ENCODE measurements at places on chromosomes 5 and 9.

DNA sequence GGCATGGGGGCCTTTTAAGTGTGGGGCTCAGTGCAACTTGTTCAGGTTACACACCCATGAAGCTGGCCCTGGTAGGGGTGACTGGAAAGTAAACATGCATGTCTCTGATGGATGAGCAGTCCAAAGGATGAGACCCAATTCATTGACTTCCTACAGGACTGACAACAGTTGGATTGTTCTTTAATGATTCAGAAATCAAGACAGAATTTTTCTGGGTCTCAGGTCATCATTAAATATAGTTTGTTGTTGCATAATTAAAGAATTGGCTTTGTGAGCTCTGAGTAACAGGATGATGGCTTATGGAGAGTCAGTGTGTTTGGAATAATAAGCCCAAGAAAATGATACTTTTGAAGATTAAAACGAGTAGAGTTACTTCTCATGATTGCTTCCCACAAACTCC lies 604.2 kb upstream of the CLINT1 start:
- no peaks in the 10 kb centered on the region for H3K36me3 ChIP-seq
- H3K4me1 ChIP-seq = no peaks in the 10 kb centered on the region
- DNase-seq = no peak

- no peaks in the 10 kb centered on the region for H3K36me3 ChIP-seq
- H3K4me3 ChIP-seq = no peak overlapping the region
- no peak for DNase-seq
- no peak overlapping the region for H3K27ac ChIP-seq
- no peaks in the 10 kb centered on the region for H3K27me3 ChIP-seq
Observed at GRCh38 chr5:59560553-59560952, 333.0 kb downstream of the PDE4D start.

- H3K27me3 ChIP-seq = peaks cover 53% of the 10 kb centered on the region
- H3K36me3 ChIP-seq = no peaks in the 10 kb centered on the region
- no peak overlapping the region for H3K4me3 ChIP-seq
- H3K27ac ChIP-seq = no peak overlapping the region
- no peak for DNase-seq
- no peaks in the 10 kb centered on the region for H3K4me1 ChIP-seq
Observed at GRCh38 chr9:126113176-126113575, 213.5 kb upstream of the MVB12B start.

- no peak overlapping the region for H3K4me3 ChIP-seq
- no peak overlapping the region for H3K27ac ChIP-seq
- H3K36me3 ChIP-seq = peaks cover 62% of the 10 kb centered on the region
Observed at GRCh38 chr5:154301726-154302125, 111.2 kb downstream of the GALNT10 start.

DNA sequence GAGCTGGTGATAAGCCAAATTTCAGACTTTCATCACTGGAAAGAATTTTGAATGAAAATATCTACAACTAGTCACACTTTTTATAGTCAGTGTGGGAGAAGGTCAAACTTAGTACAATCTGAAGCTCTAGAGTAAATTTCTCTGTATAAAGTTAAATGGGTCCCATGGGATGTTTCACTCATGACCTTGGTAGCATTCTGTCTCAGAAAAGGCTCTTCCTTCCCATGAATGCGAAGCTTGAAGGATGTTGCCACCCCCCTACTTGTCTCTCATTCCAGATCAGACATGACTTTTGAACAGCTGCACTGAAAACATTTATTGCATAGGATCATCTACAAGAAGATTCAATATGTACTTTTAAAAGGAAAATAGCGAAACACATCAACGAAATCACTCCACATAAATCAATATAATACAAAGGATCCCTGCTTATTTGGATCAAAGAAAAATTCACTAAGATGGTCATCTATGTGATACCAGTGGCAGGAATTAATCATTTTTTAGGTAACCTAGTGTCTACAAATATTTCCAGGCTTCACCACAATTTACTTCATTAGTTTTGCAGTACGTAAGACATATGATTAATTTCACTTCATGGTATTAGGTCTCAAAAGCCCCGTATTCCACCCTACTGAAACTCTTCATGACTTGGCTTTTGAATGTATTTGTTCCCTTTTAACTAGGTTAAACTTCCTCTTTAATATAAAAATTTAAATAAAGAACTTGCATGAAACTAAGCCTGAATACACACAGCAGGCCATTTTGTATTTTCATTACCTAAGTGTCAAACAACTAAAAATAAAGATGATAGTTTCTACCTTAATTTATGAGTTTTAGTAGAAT lies 4.4 kb downstream of the ST8SIA4 start:
- peaks cover 28% of the 10 kb centered on the region for H3K27me3 ChIP-seq
- no peak overlapping the region for H3K27ac ChIP-seq
- no peak for DNase-seq
- no peak overlapping the region for H3K4me3 ChIP-seq
- peaks cover 34% of the 10 kb centered on the region for H3K4me1 ChIP-seq

DNA sequence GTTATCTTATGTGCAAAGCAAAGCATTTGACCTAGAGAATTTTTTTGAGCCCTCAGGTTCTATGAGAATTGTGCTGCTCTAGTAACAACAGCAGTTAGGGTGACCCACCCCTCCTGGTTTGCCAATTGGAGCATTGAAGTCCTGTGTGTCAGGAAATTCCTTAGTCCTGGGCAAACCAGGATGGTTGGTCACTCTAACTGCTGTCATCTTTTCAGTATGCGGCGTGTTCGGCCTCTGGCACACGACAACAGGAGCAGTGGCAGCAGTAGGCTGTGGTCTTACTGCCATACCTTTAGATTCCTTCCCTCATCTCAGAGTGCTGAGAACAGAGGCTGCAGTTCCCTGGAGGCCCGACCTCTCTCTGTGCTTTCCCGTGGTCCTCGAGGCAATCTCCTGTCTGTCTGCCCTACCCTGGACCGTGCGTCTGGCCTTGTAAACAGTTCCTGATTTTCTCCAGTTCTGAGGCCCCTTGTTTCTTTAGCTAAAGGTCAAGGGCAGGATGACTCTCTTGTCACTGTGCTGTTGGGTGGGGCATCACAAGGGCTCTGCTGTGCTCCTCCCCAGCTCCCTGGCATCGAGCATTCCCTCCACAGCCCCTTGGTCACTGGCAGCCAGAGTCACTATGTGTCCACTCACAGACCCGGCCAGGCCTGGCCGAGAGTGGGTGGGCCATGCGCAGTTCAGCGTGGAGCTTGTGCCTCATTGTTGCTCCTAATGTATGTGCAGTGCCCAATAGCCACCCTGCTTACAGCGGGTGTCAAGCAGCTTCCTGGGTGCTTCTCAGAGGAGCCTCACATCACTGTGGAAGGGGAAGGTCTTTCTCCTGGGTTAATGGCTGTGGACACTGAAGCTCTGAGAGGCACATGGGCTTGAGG lies 18.5 kb upstream of the COL15A1 start:
- no peaks in the 10 kb centered on the region for H3K36me3 ChIP-seq
- H3K4me3 ChIP-seq = no peak overlapping the region
- no peak for DNase-seq
- peaks cover 23% of the 10 kb centered on the region for H3K4me1 ChIP-seq
- peaks cover 6% of the 10 kb centered on the region for H3K27me3 ChIP-seq
- no peak overlapping the region for H3K27ac ChIP-seq

GRCh38 chr5:132839426-132840301 lies 9.2 kb upstream of the SHROOM1 start:
- H3K27ac ChIP-seq = no peak overlapping the region
- no peak overlapping the region for H3K4me3 ChIP-seq
- no peaks in the 10 kb centered on the region for H3K36me3 ChIP-seq
- H3K4me1 ChIP-seq = peaks cover 33% of the 10 kb centered on the region
- DNase-seq = no peak

DNA sequence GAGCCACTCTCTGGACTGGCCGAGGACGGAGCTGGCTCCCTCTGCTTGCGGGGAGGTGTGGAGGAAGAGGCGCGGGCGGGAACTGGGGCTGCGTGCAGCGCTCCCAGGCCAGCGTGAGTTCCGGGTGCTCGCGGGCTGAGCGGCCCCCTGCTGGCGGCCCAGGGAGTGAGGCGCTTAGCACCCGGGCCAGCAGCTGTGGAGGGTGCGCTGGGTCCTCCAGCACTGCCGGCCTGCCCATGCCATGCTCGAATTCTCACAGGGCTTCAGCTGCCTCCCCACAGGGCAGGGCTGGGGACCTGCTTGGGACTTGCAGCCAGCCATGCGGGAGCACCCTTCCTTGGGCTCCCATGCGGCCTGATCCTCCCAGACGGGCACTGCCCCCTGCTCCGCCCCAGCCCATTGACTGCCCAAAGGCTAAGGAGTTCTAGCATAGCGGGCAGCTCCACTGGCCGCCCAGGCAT lies 416.9 kb downstream of the MRPS30 start:
- no peaks in the 10 kb centered on the region for H3K27me3 ChIP-seq
- H3K27ac ChIP-seq = no peak overlapping the region
- H3K4me1 ChIP-seq = no peaks in the 10 kb centered on the region
- H3K4me3 ChIP-seq = no peak overlapping the region

DNA sequence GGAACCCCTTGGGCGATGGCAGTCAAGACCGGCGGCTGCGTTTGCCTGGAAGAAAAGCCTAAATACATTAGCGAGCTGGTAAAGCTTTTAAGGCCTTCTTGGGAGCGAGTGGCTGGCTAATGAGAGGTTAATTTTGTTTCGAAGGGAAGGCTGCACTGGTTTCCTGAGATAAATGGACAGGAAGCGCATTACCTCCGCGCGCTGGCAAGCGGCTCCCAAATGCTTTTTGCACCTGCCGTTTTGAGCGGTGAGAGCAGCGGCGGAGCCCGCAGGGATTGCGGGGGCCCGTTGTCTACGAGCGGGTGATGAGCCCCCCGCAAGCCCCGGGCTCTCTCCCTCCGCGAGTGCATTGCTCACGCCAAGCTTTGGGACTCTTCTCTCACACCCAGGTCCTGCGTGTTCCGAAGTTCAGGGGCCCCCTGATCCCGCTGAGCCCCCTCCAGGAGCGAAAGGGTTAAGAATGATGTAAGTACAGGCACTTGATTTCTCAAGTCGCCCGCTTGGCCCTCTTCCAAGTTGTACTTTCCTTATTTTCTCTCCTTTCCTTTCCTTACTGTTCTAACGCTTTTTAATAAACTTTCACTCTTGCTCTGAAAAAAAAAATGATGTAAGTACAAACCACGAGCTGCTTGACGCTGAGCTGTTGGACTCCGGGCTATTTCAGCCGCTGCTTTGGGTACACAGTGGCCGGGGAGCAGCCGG lies 3.1 kb upstream of the RGMB start:
- H3K4me3 ChIP-seq = peak overlapping the region; percentile 91
- H3K27me3 ChIP-seq = peaks cover 17% of the 10 kb centered on the region
- H3K36me3 ChIP-seq = no peaks in the 10 kb centered on the region
- DNase-seq = peak; percentile 30
- no peak overlapping the region for H3K27ac ChIP-seq
- peaks cover 59% of the 10 kb centered on the region for H3K4me1 ChIP-seq

GRCh38 chr5:1343931-1344901 lies 683 bp downstream of the CLPTM1L start:
- DNase-seq = peak; percentile 25
- peak overlapping the region; percentile 59 for H3K27ac ChIP-seq
- H3K27me3 ChIP-seq = peaks cover 8% of the 10 kb centered on the region

- H3K27ac ChIP-seq = no peak overlapping the region
- no peak overlapping the region for H3K4me3 ChIP-seq
- H3K4me1 ChIP-seq = peaks cover 13% of the 10 kb centered on the region
- no peaks in the 10 kb centered on the region for H3K36me3 ChIP-seq
Observed at GRCh38 chr9:18365651-18366050, 108.3 kb upstream of the ADAMTSL1 start.

- H3K27ac ChIP-seq = no peak overlapping the region
- H3K4me1 ChIP-seq = peaks cover 4% of the 10 kb centered on the region
- H3K4me3 ChIP-seq = no peak overlapping the region
- no peak for DNase-seq
- H3K36me3 ChIP-seq = no peaks in the 10 kb centered on the region
Observed at GRCh38 chr5:6872441-6873160, 159.4 kb downstream of the TENT4A start.

DNA sequence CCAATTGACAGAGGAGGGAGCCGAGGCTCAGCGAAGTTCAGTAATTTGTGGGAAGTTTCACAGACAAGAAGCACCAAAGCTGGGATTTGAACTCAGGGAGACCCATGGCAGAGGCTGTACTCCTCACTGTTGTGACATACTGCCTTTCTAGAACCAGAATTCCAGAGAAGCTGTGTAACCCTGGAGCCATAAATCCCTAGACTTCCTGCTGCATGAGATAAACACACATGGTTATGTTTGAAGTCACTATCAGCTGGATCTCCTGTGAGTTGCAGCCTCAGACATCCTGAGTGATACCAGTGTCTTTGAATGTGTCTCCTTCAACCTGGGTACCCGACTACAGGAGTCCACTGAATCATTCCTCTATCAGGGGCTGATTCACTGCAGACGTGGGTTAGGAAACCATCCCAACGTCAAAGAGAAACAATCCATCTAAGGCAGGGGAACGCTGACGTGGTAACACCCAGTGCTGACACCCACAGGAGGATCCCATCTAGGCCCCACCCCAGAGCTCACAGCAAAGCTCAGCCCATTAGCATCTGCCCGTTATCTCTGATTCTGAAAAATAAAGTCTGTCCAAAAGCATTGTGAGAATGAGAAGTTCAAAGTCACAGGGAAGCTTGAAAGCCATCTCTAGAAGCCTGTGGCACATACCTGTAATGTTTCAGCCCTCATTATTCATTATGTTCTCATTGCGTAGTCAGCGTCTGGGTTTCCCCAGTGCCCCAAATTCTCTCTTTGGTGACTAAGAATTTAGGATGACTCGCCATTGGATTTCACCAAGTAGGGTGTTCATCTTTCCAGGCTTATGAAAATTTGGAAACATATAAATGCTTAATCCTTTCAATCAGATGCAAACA lies 36.3 kb upstream of the BASP1 start:
- no peak for DNase-seq
- H3K36me3 ChIP-seq = no peaks in the 10 kb centered on the region
- H3K4me3 ChIP-seq = no peak overlapping the region
- no peak overlapping the region for H3K27ac ChIP-seq
- H3K27me3 ChIP-seq = peaks cover 8% of the 10 kb centered on the region

DNA sequence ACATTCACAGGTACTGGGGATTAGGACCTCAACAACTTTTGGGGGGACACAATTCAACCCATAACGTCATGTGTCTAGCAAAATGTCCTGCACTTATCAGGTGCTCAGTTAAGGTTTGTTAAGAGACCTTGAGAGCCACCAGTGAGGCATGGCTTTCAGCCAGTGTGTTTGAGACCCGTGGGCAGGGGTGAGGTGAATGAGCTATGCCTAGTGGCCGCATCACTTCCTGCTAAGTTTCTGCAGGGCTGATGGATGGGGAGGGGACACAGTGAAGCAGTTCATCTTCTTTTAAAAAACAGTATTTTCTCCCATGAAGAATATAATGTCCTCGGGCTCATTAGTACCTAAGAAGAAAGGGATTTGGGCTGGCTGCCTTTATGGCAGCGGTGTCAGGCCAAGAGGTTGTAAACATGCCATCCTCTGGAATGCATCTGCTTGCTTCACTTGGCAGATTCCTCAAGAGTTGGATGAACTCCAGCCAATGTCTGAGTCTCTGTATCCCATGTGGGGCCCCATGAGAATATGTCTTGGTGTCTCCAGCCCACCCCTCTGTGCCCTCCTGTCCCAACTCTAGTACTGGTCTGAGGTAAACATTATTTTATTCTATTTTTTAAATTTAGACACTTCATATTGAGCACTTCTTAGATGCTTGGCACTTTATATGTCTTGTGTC lies 282.2 kb downstream of the CWC27 start:
- no peak for DNase-seq
- H3K36me3 ChIP-seq = no peaks in the 10 kb centered on the region
- no peak overlapping the region for H3K4me3 ChIP-seq
- H3K27me3 ChIP-seq = no peaks in the 10 kb centered on the region
- H3K4me1 ChIP-seq = no peaks in the 10 kb centered on the region
